ENCODE measurements at places on chromosomes 2 and 18. TPM values are rescaled to one million over a fixed set of nuclear protein-coding genes. Genes with fewer than 3 reads are reported as not detected.

DNA sequence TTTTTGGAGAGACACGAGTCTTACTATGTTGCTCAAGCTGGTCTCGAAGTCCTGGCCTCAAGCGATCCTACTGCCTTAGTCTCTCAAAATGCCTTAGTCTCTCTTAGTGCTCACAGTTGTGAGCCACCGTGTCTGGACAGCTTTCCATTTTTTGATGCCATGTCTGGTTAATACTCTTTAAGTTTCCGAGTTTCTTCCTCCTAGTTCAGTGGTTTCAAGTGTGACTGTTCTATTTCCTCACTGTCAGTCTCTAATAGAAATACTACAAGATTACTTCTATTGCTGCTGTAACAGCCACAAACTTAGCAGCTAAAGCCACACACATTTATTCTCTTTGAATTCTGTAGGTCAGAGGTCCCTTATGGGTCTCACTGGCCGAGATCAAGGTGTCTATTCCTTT lies 125.1 kb upstream of the MGAT5 start:
- no peak overlapping the region for H3K4me3 ChIP-seq
- H3K4me1 ChIP-seq = peaks cover 55% of the 10 kb centered on the region
- DNase-seq = no peak
- no peaks in the 10 kb centered on the region for H3K36me3 ChIP-seq
- H3K27ac ChIP-seq = no peak overlapping the region

DNA sequence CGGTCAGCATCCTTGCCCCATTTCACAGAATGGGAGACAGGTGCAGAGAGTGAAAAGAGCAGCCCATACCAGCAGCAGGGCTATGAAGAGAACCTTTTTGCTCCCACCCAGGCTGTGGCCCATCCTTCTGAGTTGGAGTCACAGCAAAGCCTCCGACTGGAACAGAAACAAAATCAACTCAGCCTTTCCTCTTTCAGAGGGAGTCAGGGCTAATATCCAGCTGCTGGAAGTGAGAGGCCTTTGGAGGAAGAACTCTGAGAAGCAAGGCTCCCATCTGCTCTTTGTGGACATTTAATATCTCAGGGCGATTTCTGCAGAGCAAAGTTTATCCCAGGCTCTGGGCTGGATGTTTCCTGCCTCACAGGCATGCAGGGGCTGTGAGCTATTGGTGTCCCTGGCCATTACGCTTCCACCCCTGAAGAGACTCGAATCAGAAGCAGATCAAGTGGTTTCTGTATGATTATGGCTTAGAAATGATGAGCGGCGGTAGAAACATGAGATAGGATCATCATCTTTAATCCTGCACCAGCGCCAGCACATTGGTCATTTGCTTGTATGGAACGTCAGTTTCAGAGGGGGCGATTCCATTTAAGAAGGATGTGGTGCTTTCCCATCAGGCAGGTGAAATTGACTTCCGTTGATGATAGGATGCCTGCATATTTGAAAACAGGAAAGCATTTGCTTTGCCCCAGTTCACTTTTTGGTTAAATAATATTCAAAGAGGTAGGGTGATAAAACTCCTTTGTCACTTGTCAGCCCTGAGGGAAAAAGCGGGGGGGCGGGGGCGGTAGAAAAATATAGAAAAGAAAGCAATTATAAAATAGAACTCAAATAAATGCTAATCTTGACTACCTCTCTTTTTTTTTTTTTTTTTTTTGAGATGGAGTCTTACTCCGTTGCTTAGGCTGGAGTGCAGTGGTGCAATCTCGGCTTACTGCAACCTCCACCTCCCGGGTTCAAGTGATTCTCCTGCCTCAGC lies 152.4 kb downstream of the LRRC30 start:
- no peak for DNase-seq
- H3K27me3 ChIP-seq = no peaks in the 10 kb centered on the region
- H3K27ac ChIP-seq = no peak overlapping the region
- H3K36me3 ChIP-seq = no peaks in the 10 kb centered on the region

- peaks cover 7% of the 10 kb centered on the region for H3K27me3 ChIP-seq
- no peak overlapping the region for H3K4me3 ChIP-seq
- H3K36me3 ChIP-seq = no peaks in the 10 kb centered on the region
- peaks cover 9% of the 10 kb centered on the region for H3K4me1 ChIP-seq
- no peak for DNase-seq
- H3K27ac ChIP-seq = no peak overlapping the region
These were observed 42.4 kb downstream of the TMEM18 start for GRCh38 chr2:634636-635388.

DNA sequence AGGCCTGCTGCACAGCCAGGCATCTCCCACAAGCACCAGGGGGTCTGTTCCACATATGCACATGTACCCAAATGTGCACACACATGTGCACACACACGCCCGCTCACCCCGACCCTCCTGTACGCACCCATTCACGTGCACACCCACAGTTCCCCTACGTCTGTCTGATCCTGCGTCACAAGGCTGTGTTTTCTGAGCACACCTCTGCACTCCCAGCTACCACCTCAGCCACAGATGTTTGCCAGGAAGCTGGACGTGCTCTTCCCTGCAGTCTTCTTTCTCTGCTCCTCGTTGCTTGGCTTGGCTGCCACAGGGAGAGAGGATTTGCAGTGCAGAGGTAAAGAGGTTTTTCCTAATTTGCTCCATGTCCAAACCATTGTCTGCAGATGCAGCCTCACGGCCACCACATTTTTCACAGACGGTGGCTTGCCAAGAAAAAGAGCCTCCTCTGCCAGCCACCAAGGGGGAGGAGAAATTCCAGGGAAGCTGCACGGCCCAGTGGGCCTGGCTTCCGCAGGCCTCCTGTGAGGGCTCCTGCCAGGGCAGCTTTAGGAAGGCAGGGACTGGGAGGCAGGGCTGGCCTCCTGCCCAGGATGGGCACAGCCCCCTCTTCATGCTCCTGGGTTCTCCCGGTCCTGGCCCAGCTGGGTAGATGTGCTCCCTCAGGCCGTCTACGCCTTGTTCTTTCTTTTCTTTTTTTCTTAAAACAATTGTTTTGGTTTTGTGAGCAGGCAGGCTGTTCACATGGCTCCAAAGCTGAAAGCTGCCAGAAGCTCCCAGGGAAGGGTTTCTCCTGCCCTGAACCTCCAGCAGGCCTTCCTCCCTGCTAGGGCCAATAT lies 29.3 kb upstream of the HS6ST1 start:
- H3K27me3 ChIP-seq = no peaks in the 10 kb centered on the region
- H3K36me3 ChIP-seq = no peaks in the 10 kb centered on the region
- no peak overlapping the region for H3K4me3 ChIP-seq
- peaks cover 22% of the 10 kb centered on the region for H3K4me1 ChIP-seq
- DNase-seq = peak; percentile 68
- H3K27ac ChIP-seq = peak overlapping the region; percentile 32

REG3A gene
- not detected for total RNA-seq

DSC1 gene
- not detected for total RNA-seq

ILKAP gene
- total RNA-seq = 43.4 TPM

Measured in lower lobe of right lung (tissue), 2 donors.